ENCODE measurements at places on chromosomes 6 and 20. TPM values are rescaled to one million over a fixed set of nuclear protein-coding genes. Genes with fewer than 3 reads are reported as not detected.

GRCh38 chr20:50085481-50086365 lies 27.2 kb downstream of the UBE2V1 start:
- peak; percentile 45 for DNase-seq

DNA sequence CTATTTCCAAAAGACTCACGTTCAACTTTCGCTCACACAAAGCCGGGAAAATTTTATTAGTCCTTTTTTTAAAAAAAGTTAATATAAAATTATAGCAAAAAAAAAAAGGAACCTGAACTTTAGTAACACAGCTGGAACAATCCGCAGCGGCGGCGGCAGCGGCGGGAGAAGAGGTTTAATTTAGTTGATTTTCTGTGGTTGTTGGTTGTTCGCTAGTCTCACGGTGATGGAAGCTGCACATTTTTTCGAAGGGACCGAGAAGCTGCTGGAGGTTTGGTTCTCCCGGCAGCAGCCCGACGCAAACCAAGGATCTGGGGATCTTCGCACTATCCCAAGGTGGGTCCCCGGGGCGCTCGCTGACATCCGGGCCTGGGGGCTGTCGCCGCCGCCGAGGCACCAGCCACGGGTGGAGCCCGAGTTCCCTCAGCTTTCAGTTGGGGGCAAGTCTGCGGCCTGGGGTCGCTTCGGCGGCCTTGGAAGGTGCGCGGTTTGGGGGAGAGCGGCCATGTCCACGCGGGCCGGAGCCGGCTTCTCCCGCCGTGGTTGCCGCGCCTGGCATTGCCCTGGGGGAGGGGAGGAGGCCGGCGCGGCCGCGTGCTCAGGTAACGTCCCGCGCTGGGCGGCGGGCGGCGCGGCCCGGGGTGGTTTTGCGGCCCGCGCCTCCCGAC lies 429 bp downstream of the AMD1 start:
- DNase-seq, result peak; percentile 34

The ABHD16A gene
- 41.6 TPM for total RNA-seq

- DNase-seq, result no peak
Measured at GRCh38 chr6:2714111-2714895, 36.4 kb downstream of the MYLK4 start.

DNA sequence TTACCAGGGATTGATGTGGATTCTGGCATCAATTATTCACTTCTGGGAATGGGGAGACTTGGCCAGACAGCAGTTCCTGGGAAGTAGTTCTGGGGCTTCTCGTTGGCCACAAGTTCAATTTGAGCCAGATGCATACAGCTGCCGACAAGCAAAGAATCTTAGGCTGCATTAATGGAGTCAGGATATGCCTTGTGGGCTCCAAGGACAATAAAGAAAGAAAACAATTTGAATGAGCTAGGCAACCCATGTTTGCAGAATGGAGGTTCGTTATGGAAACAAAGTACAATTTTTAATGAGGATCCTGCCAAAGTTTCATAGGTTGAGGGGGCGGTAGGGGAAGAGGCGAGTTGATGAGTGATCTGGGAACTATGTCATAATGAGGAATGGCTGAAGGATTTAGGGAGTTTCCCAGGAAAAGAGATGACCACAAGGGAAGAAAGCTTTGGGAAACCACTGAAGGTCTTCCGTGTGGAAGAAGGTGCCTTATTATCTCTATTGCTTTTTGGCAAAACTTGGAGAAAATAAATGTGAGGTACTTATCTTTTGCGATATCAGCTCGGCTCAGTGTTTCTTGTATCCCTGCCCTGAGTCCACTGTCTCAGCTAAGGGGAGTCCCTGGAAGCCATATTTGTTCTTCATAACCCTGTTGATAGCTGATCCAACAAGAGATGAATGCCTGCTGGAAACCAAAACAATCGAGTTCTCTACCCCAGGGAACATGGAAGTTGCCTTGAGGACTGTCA lies 181.0 kb upstream of the ZNF217 start:
- no peak for DNase-seq

The GPR6 gene
- 7.3 TPM for total RNA-seq

GRCh38 chr20:35111141-35111888 lies 18.7 kb upstream of the TRPC4AP start:
- no peak for DNase-seq

DNA sequence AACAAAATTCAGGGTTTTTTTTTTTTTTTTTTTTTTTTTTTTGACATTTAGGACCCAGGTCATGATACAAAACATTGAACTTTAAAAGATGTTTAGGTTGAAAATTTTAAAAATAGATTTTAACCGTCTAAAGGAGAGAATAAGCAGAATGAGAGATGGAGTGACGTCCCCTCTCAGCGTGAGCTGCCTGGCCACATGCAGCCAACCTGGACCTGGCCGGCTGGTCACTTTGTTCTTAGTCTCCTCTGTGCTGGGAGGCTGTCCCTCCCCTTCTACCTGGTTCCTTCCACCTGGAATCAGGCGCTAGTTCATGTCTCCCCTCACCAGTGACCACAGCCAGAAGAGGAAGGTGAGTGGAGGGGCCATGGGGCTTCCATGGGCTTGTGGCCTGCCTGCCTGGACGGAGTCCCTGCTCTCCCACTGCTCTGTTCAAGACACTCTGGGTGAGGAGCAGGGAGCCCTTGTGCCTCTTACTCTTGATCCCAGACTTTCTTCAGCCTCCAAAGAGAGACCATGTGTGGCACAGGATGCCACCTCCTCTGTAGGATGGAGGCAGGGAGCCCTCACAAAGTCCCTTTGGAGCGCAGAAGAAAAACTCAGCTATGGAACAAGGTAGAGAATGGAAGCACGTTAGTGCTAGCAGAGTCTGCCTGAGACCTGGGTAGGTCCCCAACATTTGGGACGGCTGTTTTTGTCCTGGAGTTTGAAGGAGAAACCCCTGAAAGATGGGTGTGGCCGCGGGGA lies 31.7 kb downstream of the IRF4 start:
- DNase-seq, result no peak

DNA sequence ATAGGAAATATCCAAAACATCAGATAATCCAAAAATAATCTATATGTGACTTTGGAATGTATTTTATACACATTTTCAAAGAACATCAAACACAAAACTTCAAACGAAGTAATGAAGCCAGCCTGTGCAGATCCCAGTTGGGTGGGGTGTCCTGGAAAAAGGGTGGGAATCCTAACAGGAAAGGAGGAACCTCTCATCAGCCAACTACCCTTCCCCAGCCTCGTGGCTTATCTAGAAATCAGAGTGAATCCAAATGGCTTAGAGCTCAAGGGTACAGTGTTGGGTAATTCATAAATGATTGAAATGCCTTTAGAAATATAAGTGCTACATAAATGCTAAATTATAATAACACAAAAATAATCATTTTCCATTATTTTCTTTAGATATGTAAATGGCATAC lies 115.1 kb upstream of the SOX4 start:
- no peak for DNase-seq

- peak; percentile 93 for DNase-seq
Measured at GRCh38 chr6:3068329-3069214, at the start of gene RIPK1. TSS of gene RIPK1 (plus strand) at chr6:3068494. CDS start at chr6:3076824, 8,330 bp downstream.

The COL21A1 gene
- total RNA-seq, result 1.6 TPM

- no peak for DNase-seq
Measured at GRCh38 chr6:137019476-137020272, 25.1 kb downstream of the IL20RA start.

The PGC gene
- total RNA-seq, result under 0.01 TPM

The BCAS4 gene
- 11.4 TPM for total RNA-seq

DNA sequence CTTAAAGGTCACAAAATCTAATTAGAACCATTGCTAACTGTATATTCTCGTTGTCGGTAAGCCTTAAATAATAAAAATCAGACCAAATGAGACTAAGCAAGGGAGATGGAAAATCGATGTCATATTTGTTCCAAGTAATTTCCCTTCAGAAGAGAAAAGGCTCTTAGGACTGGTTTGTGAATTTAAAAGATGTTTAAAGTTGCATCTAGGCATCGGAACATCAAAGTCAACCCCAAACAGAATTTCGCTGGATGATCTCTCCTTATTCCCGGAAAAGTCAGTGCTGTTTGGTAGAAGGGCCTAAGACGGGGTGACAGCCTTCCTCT lies 63.8 kb downstream of the NPEPL1 start:
- DNase-seq, result no peak

- DNase-seq, result no peak
Measured at GRCh38 chr6:61649845-61650244, 636.2 kb downstream of the KHDRBS2 start.

- no peak for DNase-seq
Measured at GRCh38 chr6:36781669-36782068, 57.6 kb downstream of the CPNE5 start.

GRCh38 chr6:31615748-31616147 lies 714 bp downstream of the AIF1 start:
- no peak for DNase-seq

GRCh38 chr20:16390991-16391390 lies 182.3 kb downstream of the KIF16B start:
- DNase-seq, result no peak

DNA sequence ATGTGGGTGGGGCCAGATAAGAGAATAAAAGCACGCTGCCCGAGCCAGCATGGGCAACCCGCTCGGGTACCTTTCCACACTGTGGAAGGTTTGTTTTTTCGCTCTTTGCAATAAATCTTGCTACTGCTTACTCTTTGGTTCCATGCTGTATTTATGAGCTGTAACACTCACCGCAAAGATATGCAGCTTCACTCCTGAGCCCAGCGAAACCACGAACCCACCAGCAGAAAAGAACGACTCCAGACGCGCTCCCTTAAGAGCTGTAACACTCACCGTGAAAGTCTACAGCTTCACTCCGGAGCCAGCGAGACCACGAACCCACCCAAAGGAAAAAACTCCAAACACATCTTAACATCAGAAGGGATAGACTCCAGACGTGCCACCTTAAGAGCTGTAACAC lies 76.7 kb downstream of the TFAP2A start:
- no peak for DNase-seq

GRCh38 chr6:130725551-130725950 lies 101.7 kb upstream of the SMLR1 start:
- no peak for DNase-seq

- DNase-seq, result no peak
Measured at GRCh38 chr20:25271486-25272222, 23.8 kb downstream of the PYGB start.

GRCh38 chr20:36998652-36999051 lies 47.1 kb upstream of the SAMHD1 start:
- no peak for DNase-seq

DNA sequence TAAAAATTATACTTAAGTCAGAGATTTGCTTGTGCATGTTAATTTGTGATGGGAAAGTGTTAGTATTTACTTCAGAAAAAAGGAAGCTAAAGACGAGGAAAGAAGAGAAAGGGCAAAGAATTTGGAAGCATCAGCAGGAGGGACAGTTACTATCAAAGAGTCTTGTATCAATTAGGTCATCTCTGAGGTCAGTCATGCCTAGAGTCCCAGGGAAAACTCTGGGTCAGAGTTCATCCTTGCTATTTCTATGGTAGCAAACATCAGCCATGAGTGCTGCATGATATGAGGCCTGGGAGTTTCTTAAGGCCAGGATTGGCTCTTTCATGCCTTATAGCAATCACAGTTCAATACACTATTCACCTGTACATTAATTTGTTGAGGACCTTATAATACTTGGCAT lies 292.9 kb downstream of the FARS2 start:
- no peak for DNase-seq

- no peak for DNase-seq
Measured at GRCh38 chr6:131654326-131654725, 17.2 kb downstream of the ENPP3 start.

DNA sequence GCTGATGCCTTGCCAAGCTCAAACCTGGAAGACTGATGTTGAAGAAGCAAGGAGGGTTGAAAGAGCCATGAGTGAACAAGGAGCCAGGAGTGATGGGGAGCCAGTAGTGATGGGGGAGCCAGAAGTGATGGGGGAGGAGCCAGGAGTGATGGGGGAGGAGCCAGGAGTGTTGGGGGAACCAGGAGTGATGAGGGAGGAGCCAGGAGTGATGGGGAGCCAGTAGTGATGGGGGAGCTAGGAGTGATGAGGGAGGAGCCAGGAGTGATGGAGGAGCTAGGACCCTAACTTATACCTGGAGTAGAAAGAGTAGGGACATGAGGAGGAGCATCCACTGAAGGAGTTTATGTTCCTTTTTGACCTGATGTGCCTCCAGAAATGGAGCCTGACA lies 14.6 kb upstream of the CD93 start:
- no peak for DNase-seq

- no peak for DNase-seq
Measured at GRCh38 chr20:35385733-35386132, 26.0 kb downstream of the UQCC1 start.

The ZNF391 gene
- total RNA-seq, result 2.9 TPM

GRCh38 chr6:21500314-21501020 lies 93.1 kb upstream of the SOX4 start:
- no peak for DNase-seq

DNA sequence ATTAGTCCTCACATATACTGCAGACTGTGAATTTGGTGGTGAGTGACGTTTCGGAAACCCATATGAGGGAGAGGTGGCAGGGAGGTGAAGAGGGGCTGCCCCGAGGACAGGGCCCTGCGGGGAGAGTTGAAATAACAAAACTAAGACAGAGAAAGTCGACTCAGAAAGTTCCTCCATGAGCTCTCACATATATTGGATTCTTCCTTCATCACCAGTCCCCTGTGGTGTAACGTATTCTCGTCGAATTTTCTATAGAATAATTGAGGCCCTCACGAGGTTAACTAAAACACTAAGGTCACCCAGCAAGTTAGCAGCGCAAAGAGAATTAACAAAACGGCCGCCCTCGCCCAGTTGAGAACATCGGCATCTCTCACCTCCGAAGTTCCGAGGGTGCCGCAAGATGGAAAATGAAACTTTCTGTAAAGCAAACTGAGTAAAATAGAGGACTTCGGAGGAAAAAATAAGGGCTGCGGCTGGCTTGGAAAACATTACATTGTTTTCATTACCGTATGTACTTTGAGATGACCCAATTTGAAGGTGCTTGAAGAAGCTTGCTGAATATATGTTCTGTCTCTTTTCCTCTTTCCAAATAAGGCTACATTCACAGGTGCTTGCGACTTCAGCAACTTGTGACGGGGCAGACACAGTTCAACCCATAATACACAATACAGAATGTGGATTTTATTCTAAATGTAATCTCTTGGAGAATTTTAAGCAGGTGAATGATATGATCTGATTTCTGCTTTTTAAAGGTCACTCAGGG lies 490.9 kb upstream of the JARID2 start:
- no peak for DNase-seq

The ERVFRD-1 gene
- not detected for total RNA-seq

- DNase-seq, result no peak
Measured at GRCh38 chr20:47318586-47319516, 37.6 kb downstream of the ZMYND8 start.

DNA sequence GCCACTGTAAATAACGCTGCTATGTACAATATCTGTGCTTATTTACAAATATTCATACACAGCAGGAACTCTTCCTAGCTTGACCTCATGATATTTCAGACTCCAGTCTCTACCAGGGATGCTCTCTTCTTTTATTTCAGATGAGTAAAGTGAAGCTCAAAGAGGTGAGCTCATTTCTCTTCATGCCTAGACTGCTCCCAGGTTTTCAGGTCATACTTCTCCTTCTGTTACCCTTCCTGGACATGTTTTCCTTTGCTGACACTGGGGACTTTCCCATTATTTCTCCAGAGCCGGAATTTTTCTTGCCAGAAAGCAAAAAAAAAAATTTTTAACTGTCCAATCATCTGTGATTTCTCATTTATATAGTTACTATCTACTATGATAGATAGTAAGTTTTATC lies 147.2 kb upstream of the DST start:
- DNase-seq, result no peak

- no peak for DNase-seq
Measured at GRCh38 chr6:168326294-168327261, 7.0 kb upstream of the DACT2 start.

The RIPOR2 gene
- total RNA-seq, result 17.9 TPM

Data from frontal cortex (tissue), 4 donors.